NCI-H187 treated with DMSO at 0.1 percent for 48 hours (cell line): ENCODE measurements at places on chromosomes 16 and 17.

DNA sequence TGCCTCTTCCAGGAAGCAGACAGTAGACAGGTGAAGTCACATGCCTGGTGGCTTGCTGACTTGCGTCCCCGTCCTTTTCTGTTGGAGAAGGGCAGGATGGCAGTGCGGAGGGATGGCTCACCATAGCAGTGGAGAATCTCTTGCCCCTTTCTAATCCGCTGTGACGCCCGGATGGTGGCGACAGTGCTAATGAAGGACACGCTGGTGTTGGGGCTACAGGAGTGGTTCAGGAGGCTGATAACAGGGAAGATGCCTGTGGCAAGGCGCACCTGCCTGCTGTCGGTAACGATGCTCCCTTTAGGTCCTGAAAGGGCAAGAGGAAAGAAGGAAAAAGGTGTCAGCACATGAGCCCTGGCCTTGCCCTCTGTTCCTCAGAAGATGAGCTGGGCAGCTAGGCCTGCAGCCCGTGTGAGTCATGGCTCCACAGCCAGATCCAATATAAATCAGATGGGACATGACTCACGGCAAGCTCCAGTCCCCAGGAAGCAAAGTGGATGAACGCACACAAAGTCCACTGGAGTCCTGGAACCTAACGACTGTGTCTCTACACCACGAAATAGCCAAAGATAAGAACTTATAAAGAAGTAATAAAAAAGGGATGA lies 25.5 kb downstream of the SERPINF1 start:
- DNase-seq = no peak

- no peak for DNase-seq
These were observed 22.9 kb upstream of the CDH13 start for GRCh38 chr16:82603784-82604411.

GRCh38 chr17:79981090-79981489 lies 54.6 kb downstream of the TBC1D16 start:
- DNase-seq = no peak

GRCh38 chr17:45320349-45320930 lies 3.6 kb upstream of the MAP3K14 start:
- no peak for DNase-seq

DNA sequence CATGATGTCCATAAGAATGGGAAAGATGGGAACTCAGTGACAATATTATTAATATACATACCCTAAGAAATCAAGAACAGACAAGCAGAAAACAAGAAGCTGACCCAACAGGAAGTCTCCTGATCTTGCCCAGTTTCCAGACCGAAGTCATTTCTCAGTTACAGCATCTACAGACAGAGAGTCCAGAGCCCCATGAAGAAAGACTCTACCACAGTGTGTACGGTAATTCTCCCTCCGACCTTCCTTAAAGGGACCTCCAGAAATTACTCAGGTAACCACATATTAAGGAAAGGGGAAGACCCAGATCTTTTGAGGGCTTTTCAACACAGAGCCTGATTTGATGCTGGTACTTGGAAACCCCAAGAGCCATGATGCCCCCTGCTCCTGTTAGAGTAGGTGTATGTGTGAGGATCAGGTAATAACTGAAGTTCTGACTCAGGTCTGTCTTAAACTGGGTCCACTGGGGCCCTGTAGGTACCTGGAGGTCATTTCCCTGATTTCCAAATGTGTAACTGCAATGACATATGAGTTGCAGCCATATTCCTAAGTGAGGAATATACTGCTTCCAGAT lies 132.4 kb downstream of the ABCA8 start:
- no peak for DNase-seq

GRCh38 chr16:74563828-74564263 lies 43.1 kb downstream of the GLG1 start:
- DNase-seq = no peak

DNA sequence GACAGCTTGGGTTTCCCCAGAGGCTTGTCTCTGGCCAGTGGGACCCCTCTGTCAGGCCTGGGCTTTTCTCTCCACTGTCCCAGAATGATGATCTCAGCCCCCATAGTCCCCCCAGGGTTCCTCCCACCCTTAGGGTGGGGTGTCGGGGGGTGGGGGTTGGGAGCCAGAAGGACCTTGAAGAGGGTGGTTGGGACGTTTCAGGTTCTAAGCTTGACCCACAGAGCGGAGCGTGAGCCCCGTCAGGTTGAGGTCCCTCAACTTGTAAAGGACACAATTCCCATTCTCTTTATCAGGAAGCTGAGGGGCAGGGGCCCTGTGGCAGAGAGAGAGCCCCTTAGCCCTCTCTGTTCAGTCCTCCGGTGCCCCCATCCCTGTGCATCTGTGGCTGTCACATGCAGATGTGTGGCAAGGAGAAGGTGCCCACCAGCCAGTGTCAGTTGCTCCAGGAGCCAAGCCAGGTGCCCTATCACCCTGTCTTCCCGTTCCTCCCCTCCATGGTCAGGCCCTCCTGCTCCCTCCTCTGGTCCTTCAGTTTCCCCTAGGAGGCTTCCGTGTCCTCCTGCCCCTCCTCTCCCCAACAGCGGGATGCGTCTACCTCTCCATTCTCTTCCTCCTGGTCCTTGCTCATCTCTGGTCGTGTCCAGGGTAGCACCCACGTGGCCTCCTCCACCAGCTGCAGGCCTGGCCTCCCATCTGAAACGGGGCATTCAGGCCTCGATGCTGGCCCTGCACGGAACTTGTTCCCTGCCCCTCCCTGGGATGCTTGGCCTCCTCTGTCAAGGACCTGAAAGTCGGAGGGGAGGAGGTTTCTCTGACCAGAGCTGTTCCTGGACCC lies 1.5 kb upstream of the NTN3 start:
- no peak for DNase-seq
